ENCODE measurements at places on chromosomes 11 and 22.

DNA sequence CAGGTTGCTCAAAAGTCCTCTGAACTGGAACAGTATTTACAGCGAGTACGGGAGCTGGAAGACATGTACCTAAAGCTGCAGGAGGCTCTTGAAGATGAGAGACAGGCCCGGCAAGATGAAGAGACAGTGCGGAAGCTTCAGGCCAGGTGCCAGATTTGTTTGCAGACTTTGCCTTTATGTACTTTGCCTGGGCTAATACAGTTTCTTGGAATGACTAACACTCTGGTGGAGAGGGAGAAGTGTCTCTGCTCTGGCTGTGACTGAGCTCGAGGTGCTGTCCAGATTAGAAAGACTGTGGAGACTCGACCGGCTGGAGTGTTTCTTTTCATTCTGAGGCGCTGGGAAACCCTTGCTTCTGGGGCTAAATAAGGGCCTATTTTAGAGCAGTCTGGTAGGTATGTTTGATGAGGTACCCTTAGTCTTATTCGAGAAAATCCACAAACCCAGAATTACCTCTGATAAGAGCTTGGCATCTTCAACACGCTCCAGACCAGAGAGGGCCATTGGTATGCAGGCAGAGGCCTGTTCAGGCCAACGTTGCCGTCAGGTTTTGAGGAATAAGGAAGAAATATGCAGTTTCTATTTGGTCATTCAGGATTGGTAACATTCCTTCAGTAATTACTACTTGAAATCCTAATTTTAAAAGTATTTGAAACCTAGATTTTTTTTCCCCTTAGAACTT lies 76.5 kb downstream of the SWAP70 start:
- no peak for DNase-seq

- DNase-seq, result no peak
Measured at GRCh38 chr11:117818041-117818873, 6.3 kb downstream of the FXYD2 start.

DNA sequence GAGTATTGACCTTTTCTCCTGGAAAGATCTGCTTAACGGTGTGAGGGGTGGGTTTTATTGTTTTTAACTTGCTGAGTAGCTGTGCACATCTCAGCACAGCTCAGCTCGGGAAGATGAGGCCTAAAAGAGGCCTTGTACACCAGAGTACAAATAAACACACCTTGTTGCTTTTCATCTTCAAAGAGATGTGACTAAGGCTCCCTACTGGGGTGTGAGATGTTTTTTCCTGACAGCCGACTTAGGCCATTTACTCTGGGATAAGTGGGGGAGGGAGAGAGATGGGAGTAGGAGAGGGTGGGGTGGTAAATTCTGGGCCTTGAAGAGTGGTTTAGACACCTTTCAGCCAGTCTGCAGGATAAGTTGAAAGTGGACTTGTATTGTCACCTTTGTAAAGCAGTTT lies 2.9 kb downstream of the LDLRAD3 start:
- no peak for DNase-seq

GRCh38 chr22:37139762-37140161 lies 10.0 kb downstream of the IL2RB start:
- DNase-seq, result no peak

DNA sequence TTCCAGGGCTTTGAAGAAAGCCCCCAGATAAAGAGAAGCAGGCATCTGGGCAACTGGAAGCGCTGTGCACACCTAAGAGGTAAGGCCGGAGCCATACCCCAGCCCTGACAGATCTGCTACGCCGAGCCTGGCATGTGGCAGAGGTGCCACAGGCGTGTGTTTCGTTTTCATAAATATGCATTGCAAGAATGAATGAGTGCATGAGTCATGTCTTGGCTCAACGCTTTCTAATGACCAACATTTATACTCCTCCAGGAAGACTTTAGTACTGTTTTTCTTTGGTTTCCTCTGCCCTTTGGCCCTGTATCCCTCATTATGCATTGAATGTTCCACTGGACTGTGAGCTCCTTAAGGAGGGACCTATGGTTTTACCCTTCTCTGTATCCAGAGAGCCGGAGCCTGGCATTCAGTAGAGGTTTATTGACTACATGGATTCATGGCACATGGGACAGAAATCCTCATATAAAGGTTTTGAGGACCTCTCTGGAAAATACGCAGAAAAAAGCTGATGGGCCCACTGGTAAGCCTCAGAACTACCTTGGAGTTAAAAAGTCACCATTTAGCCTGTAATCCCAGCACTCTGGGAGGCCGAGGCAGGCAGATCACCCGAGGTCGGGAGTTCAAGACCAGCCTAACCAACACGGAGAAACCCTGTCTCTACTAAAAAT lies 38.9 kb upstream of the CSNK2A3 start:
- no peak for DNase-seq

- DNase-seq, result no peak
Measured at GRCh38 chr11:109956124-109956793, 136.9 kb upstream of the ZC3H12C start.

GRCh38 chr11:99773646-99774045 lies 752.9 kb downstream of the CNTN5 start:
- no peak for DNase-seq

DNA sequence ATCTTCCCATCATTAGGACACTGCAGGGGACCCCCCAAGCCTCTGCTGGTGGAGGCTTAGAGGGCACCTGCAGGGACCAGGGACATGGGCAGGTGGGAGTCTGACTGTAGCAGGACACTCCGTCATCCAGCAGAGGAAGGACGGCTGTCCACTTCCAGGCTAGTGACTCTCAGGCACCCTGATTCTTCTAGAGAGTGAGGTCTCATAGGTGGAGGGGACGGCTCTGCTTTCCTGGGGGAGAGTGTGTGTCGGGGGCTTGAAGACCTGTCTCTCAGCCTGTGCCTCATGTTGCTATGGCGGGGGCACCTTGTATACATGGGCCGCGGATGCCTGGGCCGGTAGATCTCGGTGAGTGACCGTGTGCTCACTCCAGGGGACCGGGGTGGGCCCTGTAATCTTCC lies 1116.6 kb downstream of the BRD1 start:
- no peak for DNase-seq

DNA sequence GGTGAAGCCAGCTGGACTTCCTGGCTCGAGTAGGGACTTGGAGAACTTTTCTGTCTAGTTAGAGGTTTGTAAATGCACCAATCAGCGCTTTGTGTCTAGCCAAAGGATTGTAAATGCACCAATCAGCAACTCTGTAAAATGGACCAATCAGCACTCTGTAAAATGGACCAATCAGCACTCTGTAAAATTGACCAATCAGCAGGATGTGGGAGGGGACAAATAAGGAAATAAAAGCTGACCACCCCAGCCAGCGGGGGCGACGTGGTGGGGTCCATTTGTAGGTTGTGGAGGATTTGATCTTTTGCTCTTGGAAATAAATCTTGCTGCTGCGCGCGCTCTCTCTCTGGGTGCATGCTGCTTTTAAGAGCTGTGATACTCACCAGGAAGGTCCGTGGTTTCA lies 202.9 kb downstream of the MIAT start:
- no peak for DNase-seq

GRCh38 chr11:120401506-120401905 lies 65.3 kb downstream of the ARHGEF12 start:
- DNase-seq, result no peak

DNA sequence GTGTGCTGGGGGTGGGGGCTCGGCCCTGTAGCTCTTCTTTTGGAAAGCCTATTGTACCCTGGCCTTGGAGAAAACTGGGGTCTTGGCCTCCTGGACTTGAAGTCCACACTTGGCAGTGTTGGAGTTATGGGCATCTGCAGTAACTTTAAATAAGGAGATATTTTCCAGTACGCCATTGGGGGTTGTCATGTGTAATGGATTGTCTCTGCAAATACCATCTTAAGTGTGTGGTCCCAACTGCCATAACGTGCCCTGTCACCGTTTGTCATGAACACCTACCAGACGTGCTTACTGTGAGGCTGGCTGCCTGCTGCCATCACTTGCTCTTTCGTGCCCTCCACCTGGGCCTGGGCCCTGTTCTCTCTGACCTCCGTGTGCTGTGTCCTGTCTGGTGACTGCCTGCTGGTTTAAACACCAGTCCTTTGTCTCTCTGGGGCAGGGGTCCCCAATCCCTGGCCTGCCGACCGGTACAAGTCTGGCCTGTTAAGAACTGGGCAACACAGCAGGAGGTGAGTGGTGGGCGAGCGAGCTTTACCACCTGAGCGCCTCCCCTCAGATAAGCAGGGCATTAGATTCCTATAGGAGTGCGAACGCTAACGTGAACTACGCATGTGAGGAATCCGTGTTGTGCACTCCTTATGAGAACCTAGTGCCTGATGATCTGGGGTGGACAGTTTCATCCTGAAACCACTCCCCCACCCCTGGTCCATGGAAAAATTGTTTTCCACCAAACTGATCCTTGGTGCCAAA lies 3.6 kb upstream of the ZDHHC8 start:
- no peak for DNase-seq

DNA sequence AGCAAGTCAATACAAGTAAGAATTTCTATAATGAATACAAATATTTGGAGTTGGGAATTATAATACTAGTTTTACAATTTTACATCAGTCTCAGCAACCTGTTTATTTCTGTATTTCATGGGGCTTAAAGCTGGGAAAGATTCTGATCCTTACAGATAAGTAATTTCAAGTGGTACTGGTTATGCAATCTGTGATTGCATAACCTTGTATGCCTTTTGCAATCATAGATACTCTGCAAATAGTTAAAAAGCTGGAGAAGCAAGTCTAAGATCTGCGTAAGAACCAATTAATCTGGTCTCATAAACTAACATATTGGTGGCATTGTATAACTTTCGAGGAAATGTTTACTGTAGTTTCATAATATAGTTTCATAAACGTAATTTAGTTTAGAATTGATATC lies 198.3 kb upstream of the PGR start:
- DNase-seq, result no peak

DNA sequence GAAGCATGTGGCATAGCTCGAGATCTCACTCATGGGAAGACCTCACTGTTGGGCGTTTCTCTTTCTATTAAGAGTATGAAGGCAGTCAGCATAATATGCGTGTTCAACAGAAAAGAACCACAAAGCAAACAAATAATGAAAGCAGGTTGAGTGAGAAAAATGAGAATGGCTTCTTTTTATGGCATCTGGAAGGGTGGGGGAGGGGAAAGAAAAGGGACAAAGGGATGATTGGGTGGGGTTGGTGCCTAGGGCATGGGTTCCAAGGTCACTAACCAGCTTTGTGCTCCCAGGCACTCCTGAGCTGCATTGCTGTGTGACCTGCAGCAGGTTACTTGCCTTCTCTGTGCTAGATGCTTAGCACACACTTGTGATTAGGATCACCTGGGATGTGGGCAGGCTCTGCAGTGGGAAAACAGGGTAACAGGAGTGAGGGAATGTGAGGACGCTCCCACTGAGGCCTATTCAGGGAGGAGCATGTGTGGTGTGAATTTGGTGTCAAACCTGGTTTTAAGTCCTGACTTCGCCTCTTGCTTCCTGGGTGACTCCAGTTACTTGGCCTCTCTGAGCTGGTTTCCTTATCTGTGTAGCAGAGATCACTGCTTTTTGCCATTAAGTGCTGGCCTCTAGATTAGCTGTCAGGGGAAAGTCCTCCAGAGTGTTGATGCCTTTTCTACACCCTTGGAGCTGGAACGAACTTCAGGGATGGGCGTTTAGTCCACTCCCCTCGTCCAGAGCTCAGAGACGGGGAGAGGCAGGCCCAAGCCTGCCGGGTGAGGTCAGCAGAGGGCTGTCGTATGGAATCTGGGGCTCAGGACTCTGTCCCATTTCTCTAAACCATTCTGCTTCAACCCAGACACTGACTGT lies 74.8 kb downstream of the KIAA1671 start:
- DNase-seq, result peak; percentile 25

DNA sequence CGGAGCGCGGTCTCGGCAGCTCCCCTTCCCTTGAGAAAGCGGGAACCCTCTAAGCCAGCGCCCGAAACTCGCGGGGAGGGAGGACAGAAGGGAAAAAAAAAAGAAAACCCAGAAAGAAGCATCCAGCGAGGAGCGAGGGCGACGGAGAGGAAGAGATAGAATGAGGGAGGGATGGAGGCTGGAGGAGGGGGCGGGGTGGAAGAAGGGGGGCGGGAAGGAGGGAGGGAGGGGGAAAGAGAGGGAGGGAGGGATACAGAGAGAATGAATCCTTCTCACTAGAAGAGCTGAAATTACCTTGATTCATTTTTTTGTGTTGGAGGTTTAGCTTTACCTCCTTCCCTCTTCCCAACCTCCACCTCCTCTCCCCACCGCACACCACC lies 19.3 kb upstream of the BDNF start:
- DNase-seq, result no peak

DNA sequence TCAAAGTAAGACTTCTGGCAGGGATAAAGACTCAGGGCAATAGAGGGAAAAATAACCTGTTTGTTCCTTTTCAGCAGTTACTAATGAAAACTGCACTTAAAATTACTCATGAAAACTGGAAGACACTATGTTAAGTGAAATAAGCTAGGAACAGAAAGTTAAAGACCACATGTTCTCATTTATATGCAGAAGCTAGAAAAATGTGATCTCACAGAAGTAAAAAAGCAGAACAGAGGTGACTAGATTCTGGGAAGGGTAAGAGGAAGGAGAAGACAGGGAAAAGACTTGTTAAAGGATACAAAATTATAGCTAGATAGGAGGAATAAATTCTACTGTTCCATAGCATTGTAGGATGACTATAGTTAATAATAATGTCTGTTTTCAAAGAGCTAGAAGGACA lies 22.2 kb downstream of the HPS5 start:
- no peak for DNase-seq

DNA sequence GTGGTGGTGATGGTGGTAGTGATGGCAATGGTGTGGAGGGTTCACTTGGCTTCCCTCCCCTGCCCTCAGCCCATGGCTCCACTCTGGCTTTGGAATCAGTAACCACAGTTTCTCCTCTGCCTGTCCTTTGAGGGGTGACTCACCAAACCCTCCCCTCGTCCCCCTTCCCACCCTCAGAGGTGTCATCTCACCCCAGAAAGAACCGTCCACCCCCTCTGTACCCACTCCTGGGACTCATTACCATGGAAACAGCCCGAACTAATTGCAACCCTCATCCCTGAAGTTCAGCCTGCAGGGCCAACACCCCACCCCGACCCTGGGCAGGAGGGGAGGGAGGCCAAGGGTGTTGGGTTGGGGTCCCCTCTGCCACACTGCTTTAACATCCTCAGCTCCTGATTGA lies 26.6 kb downstream of the PHLDB1 start:
- no peak for DNase-seq

GRCh38 chr11:78298291-78298771 lies 109.6 kb downstream of the USP35 start:
- DNase-seq, result no peak

- no peak for DNase-seq
Measured at GRCh38 chr11:353179-353873, 16.0 kb upstream of the B4GALNT4 start.

DNA sequence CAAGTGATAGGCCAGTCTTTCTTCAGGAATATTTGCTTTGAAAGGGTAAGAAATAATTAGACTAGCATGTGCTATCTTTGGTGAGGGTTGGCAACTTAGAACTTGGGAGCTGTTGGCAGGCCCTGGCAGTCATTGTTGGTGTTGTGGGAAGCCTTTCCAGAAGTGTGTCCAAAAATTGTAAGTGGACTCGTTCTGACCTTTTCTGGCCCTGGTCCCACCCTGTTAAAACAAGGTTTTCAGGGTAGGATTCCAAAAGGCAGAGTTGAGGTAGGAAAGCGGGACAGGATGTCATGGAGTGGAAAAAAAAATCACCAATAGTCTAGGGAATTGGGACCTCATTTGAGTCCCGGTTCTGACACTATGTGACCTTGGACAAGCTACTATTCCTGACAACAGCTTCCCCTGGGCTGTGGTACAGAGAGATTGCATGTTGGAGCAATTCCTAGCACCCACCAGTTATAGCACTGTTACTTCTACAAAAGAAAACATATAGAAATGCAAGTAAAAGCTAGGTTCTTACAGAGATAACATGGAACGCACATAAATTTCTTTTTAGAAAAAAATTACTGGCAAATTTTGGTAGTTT lies 299.3 kb upstream of the DDI1 start:
- DNase-seq, result no peak

- no peak for DNase-seq
Measured at GRCh38 chr11:94727819-94728218, 40.3 kb upstream of the AMOTL1 start.

Measured in NCI-H526 treated with DMSO at 0.1 percent for 48 hours (cell line).